ENCODE measurements at places on chromosomes 2 and 18.

- no peak for DNase-seq
Measured at GRCh38 chr2:109166811-109167210, 37.8 kb downstream of the SH3RF3 start.

- no peak for DNase-seq
Measured at GRCh38 chr2:187922846-187923245, 368.6 kb upstream of the TFPI start.

DNA sequence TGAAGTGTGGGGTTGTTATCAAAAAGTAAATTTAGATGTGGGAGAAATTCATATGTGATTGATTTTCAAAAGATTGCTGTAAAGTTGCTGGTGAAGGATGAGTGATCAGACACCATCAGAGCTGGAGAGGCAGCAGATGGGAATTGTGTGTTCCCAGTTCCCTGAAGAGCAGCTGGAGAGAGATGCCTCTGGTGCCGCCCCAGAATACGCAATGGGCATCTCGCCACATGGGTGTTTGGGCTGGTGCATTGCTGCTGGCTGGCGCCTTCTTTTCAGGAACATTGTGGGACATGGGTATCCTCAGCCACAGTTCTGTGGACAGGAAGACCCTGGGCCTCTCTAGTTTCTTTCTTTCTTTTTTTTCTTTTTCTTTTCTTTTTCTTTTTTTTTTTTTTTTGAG, 11.9 kb downstream of the ATG4B start:
- no peak for DNase-seq

DNA sequence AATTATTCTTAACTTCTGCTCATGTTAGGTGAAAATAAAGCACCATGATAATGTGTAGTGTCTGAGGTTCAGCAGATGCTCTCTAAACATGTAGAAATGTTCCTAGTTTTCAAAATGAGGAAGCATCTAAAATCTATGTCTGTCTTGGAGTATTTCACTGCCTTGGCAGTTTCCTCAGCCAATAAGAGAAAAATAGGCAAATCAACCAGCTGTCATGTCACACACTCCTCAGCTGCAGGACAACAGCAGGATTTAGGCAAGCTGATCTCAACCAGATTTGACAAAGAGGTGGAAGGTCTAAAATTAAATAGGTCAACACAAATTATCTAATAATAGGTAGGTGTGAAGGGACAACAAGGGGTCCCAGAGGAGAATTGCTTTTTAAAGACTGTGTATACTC, 164.1 kb upstream of the BOD1L2 start:
- DNase-seq, result no peak

- no peak for DNase-seq
Measured at GRCh38 chr2:39937621-39938020, 158.6 kb upstream of the THUMPD2 start.

DNA sequence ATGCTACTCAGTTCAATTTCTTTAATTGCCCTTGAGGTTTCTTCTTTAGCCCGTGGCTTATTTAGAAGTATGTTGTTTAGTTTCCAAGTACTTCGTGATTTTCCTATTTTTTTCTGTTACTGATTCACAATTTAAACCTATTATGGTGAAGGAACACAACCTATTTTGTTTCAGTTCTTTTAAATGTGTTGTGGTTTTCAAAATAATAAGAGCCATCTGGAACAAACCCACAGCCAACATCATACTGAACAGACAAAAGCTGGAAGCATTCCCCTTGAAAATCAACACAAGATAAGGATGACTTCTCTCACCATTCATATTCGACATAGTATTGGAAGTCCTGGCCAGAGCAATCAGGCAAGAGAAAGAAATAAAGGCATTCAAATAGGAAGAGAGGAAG, 155.2 kb downstream of the GALNT1 start:
- DNase-seq, result no peak

- DNase-seq, result no peak
Measured at GRCh38 chr2:165311949-165312348, 72.7 kb downstream of the SCN2A start.

DNA sequence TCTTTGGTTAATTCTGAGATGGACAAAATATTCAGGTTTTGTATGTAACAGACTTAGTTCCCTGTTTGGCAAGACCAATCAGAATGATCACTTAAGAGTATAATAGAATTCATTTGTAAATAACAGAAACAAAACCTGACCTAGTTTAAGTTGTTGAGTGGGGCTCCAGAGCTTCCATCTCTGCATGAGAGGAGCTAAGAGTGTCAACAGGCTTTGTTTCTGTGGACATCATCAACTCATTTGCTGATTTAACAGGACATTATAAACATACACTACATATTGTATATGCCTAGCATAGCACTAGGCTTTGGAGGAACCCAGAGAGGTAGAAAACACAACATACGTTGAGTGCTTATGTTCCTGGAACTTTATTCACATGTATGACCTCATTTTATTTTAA, 75.3 kb upstream of the TRIB2 start:
- no peak for DNase-seq

DNA sequence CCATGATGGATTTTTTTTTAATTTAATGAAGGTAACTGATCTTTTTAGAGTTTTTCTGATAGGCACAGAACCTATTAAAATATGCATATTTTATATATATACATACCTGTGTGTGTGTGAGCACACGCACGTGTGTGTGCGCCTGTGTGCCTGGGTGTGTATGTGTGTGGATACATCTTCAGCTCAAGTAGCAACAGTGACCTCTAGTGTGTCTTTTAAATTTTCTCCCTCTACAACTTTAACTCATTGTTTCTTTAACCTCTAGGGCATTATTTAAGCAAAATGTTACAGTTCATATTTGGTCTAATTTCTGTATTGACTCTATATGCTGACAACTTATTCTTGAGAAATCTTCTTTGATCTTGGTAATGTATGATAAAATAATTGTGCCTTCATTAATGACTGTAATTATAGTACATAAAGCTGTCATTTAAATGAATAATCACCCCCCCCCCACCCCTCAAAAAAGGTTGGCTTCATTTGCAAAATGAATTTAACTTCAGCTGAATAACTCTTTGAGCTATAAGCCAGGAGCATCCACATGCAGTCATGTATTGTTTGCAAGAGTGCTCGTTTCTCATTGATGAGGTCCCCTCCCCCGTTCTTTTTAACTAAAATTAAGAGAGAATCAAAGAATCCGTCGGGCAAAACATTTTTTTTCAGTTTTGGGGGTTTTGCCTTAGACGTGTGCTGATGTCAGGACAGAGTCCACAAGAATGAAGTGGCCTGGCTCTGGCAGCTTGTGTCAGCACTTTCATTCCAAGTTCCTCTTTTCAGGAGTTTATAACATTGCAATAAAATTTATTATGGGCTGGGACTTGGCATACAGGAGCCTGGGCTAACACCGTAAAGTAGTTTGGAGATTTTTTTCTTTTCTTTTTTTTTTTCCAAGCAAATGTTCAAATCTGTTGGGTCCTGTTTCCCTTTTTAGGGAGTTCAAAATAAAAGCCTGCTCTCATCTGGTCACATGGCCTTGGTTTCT, 80.0 kb downstream of the ETAA1 start:
- DNase-seq, result no peak

GRCh38 chr2:26424221-26424620, 22.5 kb downstream of the DRC1 start:
- no peak for DNase-seq

GRCh38 chr2:237208373-237209260, 122.9 kb downstream of the COPS8 start:
- DNase-seq, result no peak

DNA sequence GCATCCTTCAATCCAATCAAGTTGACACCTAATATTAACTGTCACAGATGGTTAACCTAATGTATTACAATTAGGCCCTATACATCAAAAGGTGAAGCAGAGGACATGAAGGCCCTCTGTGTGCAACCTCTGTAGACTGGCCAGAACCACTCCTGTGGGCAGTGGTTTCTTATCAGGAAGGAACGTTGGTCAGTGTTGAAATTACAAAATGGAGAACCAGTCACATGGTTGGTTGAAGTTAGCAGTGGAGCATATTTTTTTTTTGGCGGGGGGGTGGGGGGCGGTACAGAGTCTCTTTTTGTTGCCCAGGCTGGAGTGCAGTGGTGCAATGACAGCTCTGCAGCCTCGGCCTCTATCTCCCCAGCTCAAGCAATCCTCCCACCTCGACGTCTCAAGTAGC, 19.8 kb downstream of the RNU2-63P start:
- DNase-seq, result no peak

DNA sequence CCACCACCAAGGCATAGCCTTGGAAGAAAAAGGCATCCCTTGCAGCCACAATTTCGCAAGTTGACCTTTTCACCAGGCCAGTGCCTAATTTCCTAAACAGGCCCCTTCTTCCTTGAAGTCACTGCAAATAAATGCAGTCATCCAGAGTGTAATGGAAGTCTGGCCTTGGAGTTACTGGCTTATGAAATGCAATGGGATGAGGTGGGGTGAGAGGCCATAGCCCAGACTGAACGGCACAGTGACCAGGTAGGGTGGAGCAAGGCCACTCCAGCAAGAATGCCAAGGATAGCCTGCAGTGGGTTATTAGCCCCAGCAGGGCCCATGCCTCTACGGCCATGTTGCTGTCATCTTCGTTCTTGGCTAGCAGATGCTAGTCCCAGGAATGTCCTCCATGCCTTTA, 68.4 kb downstream of the BCL11A start:
- DNase-seq, result no peak

DNA sequence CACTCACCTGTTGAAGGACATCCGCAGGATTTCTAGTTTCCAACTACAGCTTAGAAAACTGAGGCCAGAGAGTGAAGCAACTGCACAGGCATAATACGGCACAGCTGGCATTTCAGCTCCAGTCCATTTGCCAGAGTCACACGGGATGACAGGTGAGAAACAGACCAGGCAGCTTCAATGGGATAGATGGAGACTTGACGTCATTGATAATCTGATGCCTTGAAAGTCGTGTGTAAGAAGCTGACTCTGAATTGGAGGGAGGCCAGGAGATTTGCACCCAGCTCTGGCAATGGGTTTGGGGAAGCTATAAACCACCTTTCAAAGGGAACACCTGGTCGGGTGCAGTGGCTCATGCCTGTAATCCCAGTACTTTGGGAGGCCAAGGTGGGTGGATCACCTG, 12.4 kb upstream of the DNMT3A start:
- no peak for DNase-seq

- no peak for DNase-seq
Measured at GRCh38 chr2:240206630-240207029, 66.2 kb upstream of the OTOS start.

- DNase-seq, result no peak
Measured at GRCh38 chr2:102686479-102687439, 67.4 kb downstream of the SLC9A2 start.

DNA sequence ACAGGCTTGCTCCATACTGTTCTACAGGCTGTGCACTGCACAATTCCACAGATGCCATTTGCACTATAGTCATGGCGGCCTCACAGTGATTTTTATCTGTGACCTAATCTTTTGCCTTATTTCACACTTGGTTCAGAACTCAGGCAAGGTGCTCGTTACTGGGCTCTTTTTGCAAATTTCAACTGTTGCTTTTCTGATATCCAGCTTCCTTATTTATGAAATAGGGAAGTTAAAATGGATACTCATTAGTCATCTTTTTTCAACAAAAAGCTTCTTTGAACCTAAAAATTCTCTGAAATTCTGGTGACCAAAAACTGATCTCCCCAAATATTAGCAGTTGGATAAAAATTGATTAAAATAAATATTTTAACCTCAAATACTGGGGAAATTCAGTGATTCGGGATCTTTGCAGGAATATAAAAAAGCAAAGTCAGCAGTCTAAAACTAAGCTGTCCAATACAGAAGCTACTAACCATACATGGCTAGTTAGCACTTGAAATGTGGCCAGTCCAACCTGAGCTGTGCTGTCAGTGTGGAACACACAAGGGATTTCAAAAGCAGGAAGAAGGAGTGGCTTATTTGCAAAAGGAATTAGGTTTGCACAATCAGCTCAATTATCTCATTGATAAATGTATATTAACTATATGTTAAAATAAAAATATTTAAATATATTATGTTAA, 134.4 kb downstream of the COL4A4 start:
- no peak for DNase-seq

DNA sequence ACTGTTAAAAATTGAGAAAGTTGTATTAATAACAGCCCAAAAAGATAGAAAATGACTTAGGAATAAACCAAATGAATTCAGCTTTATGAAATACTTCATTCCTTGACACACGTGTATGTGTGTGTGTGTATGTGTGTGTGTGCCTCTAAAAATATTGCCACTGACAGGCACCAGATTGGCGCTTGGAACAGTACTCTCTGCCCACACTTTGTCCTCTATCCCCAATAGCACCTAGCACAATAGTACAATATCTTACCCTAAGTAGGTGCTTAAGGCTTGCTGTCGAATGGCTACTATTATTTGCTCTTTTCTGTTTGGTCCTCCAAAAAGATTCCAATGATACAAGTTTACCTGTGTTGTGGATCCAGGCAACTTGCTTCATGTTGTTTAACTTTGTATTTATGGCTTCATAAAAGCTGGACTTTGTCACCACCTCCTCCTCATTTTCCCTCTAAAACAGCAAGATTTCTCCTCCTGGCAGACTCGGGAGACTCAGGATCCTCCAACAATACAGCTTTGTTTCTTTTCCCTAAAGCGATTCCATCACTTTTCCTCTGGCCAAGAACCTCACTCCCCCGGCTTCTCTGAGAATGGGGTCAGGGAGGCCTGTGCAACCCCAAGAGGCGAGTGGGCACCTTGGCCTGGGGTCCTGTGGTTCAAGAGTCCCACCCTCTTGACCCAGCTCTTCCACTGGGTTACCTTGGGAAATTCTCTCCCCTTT, 43.3 kb upstream of the LCLAT1 start:
- DNase-seq, result no peak

DNA sequence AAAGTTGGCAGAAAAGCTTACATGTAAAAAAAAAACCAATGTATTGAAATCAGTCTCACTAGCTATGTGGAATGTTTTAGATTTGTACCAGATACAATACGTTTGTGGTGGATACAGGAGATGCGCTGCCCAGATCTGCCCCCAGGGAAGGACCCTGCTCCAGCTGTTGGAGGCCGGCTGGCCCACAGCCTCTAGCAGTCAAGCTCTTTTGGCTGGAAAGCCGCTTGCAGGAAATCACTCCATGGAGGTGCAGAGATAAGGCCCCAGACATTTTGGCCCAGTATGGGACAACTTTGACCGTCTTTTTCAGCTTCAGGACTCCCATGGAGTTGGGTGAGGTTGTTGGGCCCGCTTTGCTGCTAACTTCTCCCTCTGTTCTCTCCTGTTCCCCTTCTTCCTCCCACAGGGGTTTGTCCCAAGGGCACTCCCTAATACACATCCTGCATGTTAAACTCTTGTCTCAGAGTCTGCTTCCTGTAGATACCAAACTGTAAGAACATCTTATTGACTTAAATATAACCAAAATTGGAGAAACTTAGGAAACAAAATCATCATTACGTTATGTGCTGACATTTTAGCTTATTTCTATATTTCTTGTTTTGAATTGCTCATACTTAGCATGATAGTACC, 1.7 kb upstream of the QPCT start:
- DNase-seq, result no peak

DNA sequence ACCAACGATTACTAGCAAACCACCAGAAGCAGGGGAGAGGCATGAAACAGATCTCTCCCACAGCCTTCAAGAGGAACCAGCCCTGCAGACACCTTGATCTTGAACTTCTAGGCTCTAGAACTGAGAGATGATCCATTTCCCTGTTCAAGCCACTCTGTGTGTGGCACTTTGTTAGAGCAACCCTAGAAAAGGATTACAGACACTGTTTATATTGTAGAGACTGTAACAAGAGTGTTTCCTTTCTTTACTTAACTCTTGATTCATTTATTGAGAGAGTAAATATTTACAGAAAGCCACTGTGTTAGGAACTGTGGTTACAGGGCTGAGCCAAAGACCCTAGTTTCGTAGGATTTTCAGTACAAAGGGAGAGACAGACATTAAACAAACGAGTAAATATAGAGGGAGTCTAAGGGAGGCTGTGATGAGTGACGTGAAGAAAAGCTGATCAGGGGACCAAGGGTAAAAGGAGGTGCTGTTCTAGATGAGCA, 10.9 kb downstream of the CCDC68 start:
- DNase-seq, result no peak

- no peak for DNase-seq
Measured at GRCh38 chr2:186841940-186842339, 7.0 kb downstream of the ZSWIM2 start.
